Spleen (tissue), 13 donors: ENCODE measurements at places on chromosomes 12 and 14.

- no peak for DNase-seq
These were observed 186.5 kb downstream of the KCNA5 start for GRCh38 chr12:5230156-5230555.

DNA sequence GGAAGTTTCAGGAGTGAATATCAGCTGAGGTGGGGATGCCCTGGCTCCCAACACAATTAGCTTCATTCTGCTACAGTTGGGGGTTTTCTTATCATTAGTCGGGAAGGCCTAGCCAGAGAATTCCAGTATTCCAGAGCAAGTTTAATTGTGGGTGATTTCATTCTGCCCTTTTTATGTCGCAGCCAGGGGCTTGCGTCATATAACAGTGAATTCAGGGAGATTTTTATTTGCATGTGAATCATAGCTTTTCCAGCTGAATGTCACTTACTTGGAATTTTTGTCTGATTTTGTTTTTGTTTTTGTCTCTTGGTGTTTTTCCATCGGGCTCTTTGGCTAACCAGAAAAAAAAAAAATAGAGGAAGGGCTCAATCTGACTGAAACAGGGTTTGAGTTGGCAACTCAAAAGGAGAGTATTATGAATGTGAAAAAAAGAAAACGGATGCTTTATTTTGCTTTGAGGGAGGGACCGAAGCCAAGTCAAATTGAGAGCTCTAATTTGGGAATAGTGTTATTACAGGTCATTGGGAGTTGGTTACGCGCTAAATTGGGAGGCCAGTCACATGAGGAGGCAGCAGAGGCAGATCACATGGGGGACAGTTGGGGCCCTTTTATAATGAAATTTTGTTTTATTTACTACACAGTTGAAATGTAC lies 119.4 kb downstream of the SAMD4A start:
- DNase-seq: no peak

- DNase-seq: no peak
These were observed 455.0 kb upstream of the TMEM132C start for GRCh38 chr12:127811988-127812387.

- peak; percentile 72 for DNase-seq
These were observed 53.8 kb downstream of the PLEKHG3 start for GRCh38 chr14:64758025-64758521.
